Head of caudate nucleus (tissue), 42 donors: ENCODE measurements at places on chromosomes 16 and 17.
A peak's percentile ranks its signal among the peaks of the same experiment; 100 is the strongest.

- peak; percentile 84 for DNase-seq
Observed at GRCh38 chr17:75876938-75877751, 1.2 kb downstream of the TRIM47 start.

GRCh38 chr16:59697761-59698160 is 963.6 kb upstream of the GOT2 start:
- DNase-seq = no peak

- no peak for DNase-seq
Observed at GRCh38 chr17:1158879-1159278, 20.9 kb downstream of the ABR start.

GRCh38 chr16:57722651-57723050 is 12.9 kb upstream of the KATNB1 start:
- no peak for DNase-seq

DNA sequence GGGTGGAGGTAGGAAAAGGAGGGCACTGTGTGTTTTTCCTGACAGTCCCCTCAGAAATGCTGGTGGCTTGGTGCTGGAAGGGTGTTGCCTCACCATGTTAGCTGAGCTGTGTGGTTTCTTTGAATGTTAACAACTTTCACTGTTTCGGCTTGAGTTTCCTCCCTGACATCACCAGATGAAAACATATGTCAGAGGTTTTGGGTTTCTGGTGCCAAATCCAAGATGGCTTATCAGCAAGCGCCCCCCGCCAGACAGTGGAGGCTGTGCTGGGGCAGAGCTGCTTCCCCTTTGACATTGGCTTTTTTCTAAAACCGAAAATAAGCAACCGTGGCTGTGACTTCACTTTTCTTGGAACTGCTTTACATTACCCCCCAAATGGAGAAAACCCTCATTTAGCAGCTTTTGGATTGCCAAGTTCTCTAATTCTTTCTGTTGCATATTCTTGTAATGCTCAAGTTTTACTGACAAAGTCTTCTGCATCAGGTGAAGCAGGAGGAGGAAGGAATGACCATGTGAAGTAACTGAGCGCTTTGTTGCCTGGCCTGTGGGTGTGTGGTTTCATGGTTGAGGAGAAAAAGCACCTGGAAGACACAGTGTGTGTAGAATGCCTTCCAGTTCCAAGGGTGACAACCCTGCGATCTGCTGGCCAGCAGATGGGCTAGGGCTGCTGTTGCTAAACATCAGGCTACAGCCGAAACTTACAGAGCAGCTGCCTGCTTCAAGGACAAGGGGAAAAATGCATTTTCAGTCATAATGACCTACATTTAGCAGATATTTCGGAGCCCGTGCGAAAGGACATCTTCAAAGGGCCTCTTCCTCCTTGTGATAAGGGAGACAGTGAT is 9.7 kb downstream of the RMI2 start:
- no peak for DNase-seq

DNA sequence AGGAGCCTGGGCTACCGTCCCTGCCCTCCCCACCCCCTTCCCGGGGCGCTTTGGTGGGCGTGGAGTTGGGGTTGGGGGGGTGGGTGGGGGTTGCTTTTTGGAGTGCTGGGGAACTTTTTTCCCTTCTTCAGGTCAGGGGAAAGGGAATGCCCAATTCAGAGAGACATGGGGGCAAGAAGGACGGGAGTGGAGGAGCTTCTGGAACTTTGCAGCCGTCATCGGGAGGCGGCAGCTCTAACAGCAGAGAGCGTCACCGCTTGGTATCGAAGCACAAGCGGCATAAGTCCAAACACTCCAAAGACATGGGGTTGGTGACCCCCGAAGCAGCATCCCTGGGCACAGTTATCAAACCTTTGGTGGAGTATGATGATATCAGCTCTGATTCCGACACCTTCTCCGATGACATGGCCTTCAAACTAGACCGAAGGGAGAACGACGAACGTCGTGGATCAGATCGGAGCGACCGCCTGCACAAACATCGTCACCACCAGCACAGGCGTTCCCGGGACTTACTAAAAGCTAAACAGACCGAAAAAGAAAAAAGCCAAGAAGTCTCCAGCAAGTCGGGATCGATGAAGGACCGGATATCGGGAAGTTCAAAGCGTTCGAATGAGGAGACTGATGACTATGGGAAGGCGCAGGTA is 762 bp downstream of the CDK12 start:
- DNase-seq = no peak

- no peak for DNase-seq
Observed at GRCh38 chr17:83007504-83008185, 71.8 kb upstream of the METRNL start.

DNA sequence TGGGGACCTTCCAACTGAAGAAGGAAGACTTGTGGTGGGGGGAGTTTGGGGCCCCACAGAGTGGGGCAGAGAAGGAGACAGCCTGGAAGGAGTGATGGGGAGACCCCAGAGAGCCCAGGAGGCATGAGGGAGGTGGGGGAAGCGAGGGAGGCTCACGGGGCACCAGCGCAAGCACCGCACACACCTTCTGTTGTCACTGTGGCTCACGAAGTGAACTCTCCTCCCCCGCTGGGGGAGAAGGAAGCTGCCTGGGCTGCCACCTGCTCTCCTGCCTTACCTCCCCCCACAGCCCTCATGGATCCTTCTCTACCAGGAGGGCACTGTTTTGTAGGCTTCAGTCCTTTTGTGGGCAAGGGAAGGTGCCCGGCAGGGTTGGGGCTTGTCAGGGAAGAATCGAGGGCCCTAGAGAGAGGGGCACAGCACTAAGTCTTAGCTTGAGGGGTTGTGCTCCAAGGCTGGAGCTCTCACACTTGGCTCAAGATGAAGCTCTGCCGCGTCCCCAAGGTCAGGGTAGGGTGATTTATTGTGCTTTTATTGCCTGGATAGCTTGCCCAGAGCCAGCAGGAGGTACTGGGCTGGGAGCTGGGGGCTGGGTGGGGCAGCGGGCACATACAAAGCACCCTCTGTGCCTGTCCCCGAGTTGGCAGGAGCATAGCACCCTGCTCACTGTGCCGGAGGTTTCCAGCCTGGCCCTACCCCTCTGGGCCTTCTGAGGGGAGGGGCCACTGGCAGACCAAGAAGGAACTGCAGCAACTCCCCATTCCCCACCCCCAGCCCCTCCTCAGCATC is 4.6 kb upstream of the STARD3 start:
- DNase-seq = peak; percentile 70

DNA sequence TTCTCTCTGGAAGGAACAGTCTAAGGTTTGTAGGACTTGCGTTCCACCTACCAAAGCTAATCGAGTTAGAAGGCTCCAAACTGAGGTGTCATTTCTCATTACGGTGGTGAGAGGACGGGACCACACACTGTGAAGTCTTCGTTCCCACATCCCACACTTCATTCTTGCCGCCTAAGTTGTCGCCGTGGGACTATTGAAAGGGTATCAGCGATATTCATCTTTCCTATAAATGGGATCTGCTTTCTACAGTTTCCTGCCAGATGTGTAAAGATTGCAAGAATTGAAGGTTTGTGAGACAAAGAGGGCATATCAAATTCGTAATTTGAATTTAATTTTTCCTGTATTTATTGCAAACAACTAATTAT is 608 bp upstream of the TRIM37 start:
- no peak for DNase-seq

- no peak for DNase-seq
Observed at GRCh38 chr17:68868708-68869107, 86.5 kb downstream of the ABCA8 start.

- no peak for DNase-seq
Observed at GRCh38 chr17:61480414-61480807, 28.2 kb downstream of the TBX4 start.

DNA sequence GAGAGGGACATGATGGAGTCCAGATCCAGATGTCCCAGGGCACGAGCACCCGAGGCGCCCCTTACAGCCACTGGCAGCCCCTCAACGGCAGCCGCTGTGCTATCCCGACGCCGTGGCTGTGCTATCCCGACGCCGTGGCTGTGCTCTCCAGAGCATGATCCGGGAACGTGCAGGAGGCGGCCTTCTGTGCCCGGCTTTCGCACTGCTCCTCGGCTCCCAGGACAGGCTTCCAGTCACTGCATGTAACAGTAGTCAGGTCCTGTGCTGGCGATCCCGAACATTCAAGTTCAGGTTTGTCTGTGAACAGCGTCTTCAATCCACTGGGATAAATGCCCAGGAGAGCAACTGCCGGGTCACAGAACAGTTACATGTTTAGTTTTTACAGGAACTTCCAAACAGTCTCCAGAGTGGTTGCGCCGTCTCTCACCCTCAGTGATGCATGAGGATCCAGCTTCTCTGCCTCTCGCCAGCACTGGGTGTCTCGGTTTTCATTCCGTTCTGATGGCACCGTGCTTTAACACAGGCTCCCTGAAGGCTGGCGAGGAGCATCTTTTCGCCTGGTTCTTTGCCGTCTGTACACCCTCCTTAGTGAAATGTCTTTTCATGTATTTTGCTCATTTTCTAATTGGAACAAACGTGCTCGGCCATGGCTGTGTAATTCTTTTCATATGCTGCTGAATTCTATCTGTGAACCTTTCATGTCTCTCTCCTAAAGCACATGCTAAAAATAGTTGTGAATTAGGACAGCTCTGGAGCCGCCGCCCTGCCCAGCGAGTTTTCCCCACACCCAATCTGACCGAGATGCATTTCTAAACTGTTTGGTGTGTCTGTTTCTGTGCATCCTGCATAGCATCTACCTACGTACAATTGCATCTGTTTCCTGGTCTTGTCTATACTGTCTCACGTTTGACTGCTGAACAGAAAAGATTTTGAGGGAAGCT is 72.6 kb upstream of the METRNL start:
- no peak for DNase-seq

DNA sequence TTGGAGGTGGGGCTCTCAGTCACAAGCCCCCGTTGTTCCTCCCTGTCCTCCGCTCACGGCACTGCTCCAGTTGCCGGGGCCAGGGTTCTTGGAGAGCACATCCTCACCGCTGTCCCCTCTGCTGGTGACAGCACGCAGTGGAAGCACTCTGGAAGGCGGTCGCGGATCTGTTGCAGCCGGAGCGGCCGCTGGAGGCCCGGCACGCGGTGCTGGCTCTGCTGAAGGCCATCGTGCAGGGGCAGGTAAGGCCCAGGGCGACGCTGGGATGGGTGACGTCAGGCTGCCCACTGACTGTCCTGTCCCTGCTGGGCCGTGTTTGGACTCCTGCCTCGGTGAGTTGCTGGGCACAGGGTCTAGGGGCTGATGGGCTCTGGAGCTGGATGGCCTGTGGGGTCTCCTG is 5.4 kb downstream of the TSC2 start:
- DNase-seq = no peak

- DNase-seq = no peak
Observed at GRCh38 chr16:27561216-27561615, 11.3 kb downstream of the KATNIP start.

DNA sequence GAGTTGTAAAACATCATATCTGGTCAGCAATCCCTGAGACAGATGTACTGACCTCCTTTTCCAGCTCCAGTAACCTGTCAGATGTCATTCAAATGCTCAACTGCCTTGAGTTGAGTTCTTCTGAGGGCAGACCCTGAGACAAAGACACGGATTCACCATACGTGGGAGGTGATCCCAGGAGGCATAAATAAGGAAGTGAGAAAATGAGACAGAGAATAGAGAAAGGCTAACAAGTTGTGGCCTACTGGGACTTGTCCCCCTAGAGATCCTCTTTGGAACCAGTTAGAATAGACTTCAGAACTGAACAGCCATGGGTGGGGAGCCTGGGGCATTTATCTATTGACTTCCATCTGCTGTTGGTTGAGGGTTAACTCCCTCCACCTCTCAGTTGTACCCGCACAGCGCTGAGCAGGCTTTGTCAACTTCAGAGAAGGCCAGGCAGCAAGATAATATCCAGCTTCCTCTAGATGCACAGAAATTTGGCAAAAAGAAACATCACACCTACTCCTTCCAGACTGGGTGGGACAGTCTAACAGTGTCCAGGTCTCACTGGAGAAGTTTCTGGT is 123.0 kb upstream of the DYNLRB2 start:
- DNase-seq = no peak

DNA sequence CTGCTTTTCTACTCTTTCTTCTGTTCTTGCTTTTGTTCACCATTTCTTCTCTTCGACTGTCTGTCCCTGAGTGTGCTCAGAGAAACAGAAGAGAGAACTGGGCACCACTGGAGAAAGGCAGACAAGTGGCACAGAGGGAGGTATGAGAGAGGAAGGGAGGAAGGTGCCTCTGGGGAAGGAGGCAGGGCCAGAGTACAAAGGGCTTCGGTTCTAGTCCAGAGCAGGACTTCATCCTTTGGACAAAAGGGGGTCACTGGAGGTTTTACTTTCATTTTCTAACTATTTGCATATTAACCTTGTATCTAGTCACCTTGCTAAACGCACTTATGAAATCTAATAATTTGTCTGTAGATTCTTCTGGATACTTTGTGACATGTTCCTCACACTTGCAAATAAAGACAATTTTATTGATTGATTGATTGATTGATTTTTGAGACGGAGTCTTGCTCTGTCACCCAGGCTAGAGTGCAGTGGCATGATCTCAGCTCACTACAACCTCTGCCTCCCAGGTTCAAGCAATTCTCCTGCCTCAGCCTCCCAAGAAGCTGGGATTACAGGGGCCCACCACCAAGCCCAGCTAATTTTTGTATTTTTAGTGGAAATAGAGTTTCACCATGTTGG is 13.5 kb downstream of the ITGB4 start:
- no peak for DNase-seq

DNA sequence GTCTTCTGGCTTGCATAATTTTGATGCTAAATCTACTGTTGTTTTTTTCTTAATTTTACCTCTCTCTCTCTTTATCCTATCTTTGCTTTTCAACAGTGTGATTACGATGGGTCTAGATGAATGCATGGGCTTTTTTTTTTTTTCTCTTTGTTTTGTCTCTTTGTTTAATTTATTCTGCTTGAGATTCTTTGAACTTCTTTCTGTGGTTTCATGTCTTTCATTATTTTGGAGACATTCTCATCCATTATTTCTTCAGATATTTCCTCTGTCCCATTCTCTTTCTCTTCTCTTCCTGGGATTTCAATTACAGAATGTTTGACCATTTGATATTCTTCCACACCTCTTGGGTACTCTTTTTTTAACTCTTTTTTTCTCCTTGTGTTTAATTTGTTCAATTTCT is 52.3 kb downstream of the CCDC182 start:
- no peak for DNase-seq

GRCh38 chr17:77881545-77881944 is 77.0 kb upstream of the TNRC6C start:
- peak; percentile 58 for DNase-seq

GRCh38 chr17:73201215-73202069 is 8.6 kb downstream of the COG1 start:
- no peak for DNase-seq

GRCh38 chr17:45096926-45097325 is 35.4 kb downstream of the PLCD3 start:
- DNase-seq = no peak

DNA sequence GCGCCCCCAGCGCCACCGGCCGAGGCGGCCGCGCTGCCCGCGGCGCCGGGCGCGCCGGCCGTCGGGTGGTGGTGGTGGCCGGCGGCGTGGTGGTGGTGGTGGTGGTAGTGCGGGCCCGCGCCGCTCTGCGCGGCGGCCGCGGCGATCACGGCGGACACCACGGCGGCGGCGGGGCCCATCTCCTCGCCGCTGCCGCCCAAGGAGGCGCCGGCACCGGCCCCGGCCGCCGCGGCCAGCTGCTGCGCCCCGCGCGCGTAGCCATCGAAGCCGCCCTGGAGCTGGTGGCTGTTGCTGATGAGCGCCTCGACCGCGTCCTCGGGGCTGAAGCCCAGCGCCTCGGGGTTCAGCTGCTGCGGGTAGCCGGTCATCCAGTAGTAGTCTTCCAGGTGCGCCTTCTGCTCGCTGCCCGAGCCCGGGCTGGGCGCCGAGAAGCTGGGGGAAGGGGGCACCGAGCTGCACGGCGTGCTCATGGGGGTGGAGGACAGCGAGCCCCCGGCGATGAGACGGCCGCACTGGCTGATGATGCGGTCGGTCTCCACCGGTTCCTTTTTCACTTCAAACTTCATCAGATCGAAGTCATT is 1.2 kb downstream of the MAF start:
- peak; percentile 31 for DNase-seq
